ENCODE measurements at places on chromosomes 12 and 14.

GRCh38 chr14:90720336-90720735 is 95.9 kb downstream of the TTC7B start:
- no peak for DNase-seq

- no peak for DNase-seq
Measured at GRCh38 chr14:33508126-33509062, 442.5 kb downstream of the EGLN3 start.

DNA sequence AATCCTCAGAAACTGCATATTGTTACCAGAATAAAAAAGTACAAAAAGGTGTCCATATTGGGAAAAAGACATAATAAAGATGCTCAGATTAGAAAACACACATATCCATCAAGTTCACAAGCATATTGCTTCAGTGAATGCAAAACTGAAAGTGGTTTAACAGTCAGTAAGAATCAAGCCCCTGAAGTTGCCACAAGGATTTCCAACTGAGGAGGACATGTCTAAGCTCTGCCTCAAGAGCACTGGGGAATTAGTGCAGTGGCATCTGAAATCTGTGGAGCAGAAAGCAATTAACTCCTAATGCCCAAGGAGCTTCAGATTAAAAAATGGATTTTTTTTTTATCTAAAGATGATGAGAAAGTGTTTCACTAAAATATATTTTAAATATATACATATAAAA is 113.2 kb downstream of the DENND5B start:
- no peak for DNase-seq

DNA sequence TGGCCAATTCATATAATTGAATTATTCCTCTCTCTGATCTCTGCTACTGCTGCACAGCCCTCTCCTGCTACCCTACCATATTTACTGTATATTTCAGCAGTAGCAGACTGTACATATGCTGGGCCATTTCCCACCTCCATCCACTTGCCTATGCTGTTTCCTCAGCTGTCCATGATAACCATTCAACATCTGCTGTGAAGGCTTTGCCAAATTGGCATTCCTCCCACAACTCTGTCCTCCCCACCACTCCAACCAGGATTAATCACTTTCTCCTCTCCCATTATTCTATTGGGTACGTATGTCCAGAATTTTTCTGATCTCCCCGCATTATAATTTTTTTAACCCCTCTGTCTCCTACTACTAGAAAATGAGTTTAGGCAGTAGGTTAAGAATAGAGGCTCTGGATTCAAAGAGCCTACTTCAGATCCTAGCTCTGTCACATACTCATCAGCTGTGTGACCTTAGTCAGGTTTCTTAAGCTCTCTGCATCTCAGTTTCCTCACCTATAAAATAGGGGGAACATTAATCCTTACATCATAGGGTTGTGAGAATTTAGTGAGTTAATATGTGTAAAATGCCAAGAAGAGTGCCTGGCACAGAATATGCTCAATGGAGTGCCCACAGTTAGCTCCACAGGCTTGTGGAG is 123.3 kb downstream of the KICS2 start:
- DNase-seq = no peak

DNA sequence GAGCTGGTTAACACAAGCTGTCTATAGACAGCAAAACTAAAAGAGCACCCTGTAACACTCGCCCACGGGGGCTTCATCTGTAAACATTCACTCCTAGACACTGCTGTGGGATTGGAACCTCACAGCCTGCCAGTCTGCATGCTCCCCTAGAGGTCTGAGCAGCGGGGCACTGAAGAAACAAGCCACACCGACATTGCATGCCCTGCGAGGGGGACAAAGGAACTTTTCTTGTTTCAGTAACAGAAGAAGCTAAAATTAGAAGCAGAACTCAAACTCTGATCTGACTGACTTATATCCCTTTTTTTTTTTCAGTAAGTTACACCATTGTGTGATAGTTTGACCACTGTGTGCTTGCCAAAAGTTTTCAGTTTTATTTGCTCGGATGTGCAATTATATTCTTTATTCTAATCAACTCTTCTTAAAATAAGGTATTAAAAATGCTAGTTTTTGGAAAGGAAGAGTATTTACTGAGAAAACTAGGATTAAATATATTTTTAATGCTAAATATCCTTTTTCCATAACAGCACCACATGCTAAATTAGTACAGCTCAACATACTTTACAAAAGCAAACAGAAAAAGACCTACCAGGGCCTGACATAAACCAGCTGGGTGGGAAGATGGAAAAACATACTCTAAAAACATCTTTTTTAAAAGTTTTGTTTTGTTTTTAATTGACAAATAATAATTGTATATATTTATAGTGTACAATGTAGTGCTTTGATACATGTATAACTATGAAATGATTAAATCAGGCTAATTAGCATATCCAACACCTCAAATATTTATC is 100.2 kb downstream of the EPS8 start:
- no peak for DNase-seq

GRCh38 chr12:68470664-68471328 is 138.6 kb upstream of the MDM1 start:
- DNase-seq = no peak

DNA sequence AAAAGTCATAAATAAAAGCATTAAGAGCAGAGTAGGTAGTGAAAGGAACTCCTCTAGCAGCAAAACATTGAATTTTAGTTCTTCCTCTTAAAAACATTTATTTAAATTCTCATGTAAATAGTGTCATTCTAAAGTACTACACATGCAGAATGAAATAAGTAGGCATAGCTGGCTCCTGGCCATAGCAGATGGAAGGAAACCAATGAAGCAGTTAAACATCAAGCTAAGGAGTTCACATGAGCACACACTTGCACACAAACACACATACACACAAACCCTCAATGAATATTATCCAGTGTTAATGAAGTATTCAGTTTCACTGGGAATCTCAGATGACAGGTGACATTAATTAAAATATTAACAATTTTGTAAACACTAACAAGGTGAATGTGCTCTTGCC is 69.3 kb downstream of the SLC35F4 start:
- no peak for DNase-seq

DNA sequence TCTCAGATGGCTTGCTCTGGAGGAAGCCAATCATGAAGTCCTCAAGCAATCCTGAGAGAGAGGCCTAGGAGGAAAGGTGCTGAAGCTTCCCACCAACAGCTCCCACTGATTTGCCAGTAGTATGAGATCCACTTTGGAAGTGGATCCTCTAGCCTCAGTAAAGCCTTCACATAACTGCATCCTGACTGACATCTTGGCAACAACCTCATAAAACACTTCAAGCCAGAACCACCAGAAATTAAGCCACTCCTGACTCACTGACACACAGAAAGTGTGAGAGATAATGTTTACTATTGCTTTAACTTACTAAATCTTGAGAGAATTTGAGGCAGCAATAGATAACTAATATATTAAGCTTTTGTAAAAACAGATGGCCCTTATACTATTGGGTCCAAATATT is 11.7 kb upstream of the TMX1 start:
- no peak for DNase-seq

DNA sequence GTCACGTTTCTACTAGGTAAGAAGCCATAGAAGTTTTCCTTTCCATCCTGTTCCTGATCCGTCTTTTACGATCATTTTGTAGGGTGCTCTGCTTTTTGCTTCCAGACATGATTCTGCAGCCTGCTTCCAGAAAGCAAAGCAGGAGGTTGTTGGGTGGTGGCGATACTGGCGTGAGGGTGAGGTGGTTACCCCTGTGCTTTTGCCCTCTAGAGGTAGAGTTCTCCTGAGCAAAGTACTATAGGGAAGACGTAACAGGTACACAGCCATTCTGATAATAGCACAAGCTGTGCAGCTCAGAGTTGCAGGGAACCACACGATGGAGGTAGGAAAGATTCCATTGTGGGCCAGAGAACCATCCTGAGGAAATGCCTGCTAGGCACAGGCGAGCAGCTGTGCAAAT is 186.0 kb downstream of the PAH start:
- DNase-seq = no peak

DNA sequence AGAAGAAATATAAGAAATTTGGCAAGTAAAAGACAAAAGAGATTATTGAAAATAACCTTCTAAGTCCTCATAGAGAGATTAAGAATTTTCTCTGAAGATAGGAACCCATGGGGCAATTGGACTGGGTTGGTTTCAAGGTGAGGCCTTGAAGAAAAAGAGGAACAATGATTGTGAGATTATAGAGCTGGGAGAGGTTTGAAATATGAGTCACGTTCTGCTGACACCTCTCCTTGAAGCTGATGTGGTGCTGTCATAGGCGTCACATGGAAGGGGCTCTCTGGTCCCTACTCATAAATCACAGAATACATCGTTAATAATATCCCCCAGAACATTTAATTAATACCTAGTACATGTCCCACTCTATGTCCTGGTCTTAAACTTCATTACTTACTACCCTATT is 227.6 kb upstream of the PDE3A start:
- no peak for DNase-seq

DNA sequence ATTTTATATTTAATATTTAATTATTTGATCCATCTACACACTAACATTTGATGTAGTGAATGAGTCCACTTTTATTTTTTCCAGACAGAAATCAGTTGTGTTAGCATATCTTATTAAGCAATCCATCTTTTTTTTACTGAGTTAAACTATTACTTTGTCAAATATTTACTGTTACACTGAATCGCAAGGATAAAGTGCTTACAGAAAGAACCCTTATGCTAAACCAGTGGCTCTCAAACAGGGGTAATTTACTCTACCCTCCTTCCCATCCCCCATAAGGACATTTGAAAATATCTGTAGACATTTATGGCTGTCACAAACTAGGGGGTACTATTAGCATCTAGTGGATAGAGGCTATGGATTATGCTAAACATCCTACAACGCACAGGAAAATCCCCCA is 508.2 kb downstream of the C12orf50 start:
- DNase-seq = no peak

DNA sequence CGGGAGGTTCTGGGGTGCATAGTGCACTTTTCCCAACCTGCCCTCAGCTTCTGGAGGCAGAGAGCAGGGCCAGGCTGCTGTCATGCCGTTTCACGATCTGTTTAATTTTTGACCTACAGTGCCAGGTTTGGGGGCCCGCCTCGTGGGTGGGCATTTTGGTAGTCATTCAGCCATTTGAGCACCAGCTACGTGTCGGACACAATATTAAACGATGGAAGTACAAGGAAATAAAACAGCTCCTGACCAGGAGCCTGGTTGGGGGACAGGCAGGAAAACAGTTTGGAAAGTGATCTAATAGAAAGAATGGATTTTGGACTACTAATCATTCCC is 708 bp downstream of the FNTB start:
- no peak for DNase-seq

DNA sequence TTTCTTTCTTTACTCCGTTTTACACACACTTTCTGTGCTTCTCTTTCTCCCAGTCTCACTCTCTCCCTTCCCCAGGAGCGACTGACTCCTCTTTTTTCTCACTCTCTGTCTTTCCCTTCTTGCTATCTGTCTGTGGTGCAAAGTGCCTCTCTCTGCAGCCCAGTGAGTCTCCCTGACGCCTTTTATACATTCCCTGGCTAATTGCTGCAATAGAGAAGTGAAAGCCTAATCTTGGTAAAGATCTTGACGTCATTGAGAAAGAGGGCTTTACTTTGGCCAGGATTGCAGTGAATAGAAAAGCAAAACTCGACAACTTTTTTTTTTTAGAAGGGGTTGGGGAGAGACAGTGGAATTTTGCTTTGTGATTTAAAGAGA is 706 bp upstream of the DIO2 start:
- no peak for DNase-seq

- DNase-seq = no peak
Measured at GRCh38 chr12:112381406-112381882, 787 bp downstream of the HECTD4 start.

DNA sequence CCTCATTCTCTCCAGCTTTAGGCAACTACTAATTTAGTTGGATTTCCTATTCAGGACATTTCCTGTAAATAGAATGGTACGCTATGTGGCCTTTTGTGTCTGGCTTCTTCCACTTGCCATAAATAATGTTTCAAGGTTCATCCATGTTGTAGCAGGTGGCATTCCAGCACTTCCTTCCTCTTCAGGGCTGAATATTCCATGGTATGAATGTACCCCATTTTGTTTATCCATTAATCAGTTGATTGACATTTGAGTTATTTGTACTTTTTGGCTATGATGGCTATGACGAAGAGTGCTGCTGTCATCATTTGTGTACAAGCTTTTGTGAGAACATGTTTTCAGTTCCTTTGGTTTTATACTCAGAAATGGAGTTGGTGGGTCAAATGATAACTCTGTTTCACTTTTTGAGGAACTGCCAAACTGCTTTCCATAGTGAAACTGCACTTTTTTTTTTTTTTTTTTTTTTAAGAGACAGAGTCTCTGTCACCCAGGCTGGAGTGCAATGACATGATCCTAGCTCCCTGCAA is 6.5 kb upstream of the CDK2AP1 start:
- DNase-seq = no peak

DNA sequence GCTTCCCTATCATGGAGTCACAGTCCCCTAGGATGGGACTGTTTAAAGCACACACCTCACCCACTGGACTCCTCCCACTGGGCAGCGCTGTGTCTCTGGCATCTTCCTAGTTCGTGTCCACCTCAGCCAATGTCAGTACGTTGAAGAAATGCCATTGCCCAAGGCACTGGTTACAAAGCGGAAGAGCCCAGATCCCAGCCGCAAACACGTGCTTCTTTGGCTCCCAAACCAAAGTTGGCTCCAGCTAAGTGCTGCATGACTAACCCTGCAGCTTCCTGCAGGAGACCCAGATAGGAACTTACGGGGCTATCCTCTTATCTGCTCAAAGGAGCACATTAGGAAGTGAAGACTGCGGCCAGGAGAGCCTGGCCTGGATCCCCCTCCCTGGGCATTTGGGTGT is 9.3 kb downstream of the SYNE3 start:
- DNase-seq = peak; percentile 92

DNA sequence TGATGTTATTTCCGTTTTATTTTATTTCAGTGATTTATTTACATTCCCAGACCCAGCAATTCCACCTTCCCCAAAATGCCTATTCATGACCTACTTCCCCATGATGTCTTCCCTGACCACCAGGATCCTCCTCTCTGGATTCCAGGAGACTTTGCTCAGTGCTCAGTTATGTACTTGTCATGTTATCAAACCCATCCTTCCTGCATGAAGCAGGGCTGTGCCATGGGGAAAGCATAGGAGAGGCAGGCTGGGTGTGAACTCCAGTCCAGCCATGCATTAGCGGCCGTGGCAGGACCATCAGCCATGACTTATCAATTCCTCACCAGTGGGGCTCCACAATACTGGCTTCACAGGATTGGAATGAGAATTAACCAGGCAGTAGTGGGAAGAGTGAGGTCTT is 57.8 kb downstream of the B4GALNT3 start:
- no peak for DNase-seq

GRCh38 chr14:68446243-68447040 is 346.4 kb downstream of the ZFP36L1 start:
- no peak for DNase-seq

DNA sequence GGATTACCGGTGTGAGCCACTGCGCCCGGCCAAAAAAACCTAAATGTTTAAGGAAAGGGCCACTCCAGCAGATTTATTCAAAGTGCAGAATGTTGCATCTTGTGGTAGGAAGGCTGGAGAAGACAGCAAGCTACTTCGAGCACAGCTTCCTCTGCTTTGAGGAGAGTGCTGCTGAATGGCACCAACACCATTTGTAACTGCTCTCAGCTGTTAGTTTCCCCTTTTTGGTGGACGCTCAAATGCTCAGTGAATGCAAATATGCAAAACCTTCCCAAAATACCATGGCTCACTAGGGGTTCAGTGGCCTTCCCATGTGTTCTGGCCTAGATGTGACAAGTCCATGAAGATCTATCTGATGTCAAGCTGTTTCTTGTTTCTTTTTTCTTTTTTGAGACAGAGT is 2.9 kb upstream of the TDRD9 start:
- DNase-seq = no peak

GRCh38 chr14:102116361-102117180 is 23.1 kb upstream of the WDR20 start:
- DNase-seq = no peak

- no peak for DNase-seq
Measured at GRCh38 chr12:32921397-32921796, 24.8 kb upstream of the PKP2 start.

Data from ascending aorta (tissue), 2 donors.